Motor neuron (in vitro differentiated cells): ENCODE measurements at places on chromosomes 3 and 15.

- ATAC-seq = no peak
Measured at GRCh38 chr15:62165793-62166375, 799 bp upstream of the C2CD4B start.

- no peak for ATAC-seq
Measured at GRCh38 chr3:133014325-133014724, 23.9 kb upstream of the TMEM108 start.

GRCh38 chr15:47289656-47290055, 427.6 kb upstream of the SEMA6D start:
- ATAC-seq = peak; percentile 35

DNA sequence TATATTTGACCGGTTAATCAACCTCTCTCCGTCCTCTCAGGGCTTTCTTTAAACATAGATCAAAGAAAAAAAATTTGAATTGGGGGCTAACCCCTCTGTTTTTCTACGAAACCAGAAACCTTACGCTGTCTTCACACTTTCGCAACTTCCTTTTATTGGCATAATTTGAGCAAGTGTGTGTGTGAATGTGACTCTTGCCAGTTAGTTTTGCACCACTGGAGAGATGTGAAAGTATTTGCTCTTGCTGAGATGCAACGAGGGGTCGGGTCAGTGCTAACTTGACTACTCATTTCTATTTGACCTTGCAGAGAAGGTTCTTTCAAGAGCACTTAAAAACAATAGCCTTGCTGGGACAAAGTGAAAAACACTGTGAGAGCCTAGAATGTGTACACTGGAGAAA, 81.2 kb downstream of the FAM43A start:
- ATAC-seq = no peak

DNA sequence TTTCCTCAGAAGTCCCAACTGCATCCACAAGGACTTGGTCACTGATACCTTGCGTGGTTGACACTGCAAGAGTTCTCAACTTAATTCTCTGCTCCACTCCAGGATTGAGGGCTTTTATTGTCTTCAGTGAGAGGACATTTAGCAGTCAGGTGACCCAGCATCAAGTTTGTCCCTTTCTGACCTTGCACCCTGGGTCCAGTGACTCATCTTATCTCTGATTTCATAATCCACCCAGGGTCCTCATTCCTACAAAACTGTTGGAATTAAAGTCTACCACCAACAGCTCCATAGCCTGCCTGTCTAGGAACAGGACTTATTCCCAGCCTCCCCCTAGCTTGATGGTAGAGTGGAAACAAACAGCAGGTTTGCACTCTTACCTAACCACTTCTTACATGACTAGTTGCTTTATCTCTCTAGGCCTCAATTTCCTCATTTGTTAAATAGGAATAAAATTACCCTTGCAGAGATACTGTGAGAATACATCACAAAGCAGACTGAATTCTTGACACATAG, 151.3 kb upstream of the LPP start:
- ATAC-seq = no peak

GRCh38 chr3:9441501-9442221, 44.2 kb downstream of the SETD5 start:
- no peak for ATAC-seq

- ATAC-seq = no peak
Measured at GRCh38 chr15:89395996-89396395, 61.4 kb upstream of the POLG start.

- peak; percentile 49 for ATAC-seq
Measured at GRCh38 chr15:40925863-40926658, 3.1 kb upstream of the DLL4 start.

- ATAC-seq = peak; percentile 57
Measured at GRCh38 chr15:37034835-37035748, 65.3 kb downstream of the MEIS2 start.

DNA sequence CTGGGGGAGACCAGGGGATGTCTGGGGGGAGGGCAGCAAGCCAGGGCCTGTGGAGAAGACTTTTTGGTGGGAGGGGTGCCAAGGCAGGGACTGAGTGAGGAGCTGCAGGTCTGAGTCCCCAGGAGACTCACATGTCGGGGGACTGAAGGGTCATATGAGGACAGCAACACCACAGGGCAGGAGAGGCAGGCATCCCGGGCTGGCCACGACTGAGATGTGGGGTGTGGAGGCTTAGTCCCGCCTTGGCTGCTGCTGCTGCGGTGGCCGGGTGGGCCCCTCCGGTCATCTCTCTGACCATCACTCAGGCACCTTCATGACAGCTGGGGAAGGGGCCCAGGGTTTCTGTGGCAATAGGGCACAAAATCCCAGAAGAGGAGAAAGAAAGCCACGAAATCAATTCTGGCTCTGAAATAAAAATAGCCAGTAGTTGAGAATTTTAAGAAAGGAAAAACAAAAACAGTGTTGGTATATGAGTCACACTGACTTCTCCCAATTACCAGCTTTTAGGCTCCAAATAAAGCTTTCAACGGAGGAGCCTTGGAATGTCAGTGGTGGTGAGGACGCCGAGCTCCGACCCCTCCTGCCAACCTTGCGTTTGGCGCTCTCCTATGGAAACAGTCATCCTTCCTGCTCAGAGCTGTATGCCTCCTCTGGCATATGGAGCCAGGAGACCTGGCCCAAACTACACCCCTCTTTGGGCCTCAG, 52.9 kb upstream of the ITGA11 start:
- ATAC-seq = peak; percentile 39

GRCh38 chr3:23017801-23018200, 185.3 kb upstream of the UBE2E2 start:
- peak; percentile 29 for ATAC-seq

- ATAC-seq = no peak
Measured at GRCh38 chr15:88911766-88912118, 1.4 kb downstream of the MFGE8 start.

DNA sequence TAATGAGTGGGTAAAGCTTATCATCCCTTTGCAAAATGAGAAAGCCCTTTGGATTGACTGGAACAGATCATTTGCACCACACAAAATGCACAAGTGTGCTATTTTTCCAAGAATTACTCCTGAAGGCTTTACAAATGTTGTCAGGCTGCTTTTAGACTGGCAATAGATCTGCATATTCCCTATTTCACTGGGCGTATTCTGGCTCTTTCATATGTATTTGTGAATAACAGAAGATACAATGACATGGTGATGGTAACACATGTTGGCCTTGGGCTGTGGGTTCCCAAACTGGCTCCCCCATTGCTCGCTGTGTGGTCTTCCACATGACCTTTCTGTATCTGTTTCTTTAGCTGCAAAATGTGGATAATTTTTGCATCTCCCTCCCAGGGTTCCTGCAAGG, 303.4 kb upstream of the CHRM5 start:
- ATAC-seq = no peak

DNA sequence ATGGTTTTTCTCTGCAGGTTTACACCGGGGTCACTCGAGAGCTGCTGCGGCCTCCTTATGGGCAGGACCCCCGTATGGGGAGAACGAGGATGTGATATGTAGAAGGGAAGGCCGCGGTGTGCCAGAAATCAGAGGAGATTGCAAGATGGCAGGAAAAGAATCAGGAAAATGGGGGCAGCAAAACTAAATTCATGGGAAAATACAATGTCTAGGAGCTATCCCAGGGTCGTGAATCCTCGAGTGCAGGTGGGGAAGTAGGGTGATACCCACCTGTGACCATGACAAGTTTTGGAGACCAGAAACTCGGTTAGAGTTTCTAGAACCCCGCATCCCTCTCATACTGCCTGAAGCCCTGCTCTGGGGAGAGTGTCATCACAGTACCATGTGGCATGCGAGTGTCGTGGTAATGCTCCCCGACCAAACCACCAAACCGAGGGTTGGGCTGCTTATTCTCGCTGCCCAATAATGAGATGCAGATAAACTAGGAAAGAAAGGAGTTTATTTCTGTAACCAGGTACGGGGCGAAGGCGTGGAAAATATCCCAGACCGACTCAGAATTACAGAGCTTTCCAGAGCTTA, 781 bp downstream of the TRNT1 start:
- no peak for ATAC-seq

DNA sequence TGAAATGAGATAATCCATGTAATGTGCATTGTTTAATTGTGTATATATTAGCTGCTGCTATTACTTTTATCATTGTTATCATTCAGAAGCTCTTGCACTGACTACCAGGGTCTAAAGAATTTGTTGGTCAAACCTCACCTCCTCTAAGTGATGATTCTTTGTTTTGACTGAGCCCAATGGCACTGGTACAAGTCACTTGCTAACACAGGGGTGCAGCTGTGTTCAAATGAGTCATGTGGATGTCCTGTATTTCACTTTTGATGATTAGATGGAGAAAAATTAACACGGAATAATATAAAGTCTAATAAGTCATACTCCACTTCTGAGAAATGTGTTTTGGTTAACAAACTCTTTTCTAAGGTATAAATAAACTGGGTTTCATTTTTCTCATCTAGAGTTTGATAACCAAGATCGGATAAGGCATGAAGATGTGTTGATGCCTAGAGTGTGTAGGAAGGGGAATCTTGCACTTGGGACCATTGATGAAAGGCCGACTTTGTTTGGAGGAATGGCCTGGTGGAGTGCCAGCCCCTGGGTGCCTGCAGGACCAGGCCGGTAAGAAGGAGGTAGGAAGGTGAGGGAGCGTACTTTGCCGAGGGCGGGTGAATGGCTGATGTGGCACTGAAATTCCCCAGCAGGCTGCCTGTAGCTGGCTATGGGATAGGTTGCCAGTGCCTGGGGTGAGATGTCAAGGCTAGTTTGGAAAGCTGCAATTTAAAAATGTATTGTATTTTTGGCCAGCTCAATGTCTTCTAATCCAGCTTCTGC, 244.7 kb upstream of the ZPLD1 start:
- no peak for ATAC-seq

DNA sequence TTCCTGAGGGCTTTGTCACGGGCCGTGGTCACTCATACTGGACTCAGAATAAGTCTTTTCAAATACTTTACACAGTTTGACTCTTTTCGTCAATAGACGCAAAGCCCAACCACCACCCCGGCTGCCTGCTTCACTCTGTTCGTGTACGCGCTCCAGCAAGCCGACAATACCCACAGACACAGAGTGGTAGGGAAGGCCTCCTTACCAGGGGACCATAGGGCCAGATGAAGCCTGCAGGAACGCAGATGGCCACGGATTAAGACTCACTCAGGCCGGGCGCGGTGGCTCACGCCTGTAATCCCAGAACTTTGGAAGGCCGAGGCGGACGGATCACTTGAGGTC, 29.7 kb downstream of the EFCAB12 start:
- ATAC-seq = no peak

- no peak for ATAC-seq
Measured at GRCh38 chr3:192719964-192720363, 7.4 kb downstream of the FGF12 start.

DNA sequence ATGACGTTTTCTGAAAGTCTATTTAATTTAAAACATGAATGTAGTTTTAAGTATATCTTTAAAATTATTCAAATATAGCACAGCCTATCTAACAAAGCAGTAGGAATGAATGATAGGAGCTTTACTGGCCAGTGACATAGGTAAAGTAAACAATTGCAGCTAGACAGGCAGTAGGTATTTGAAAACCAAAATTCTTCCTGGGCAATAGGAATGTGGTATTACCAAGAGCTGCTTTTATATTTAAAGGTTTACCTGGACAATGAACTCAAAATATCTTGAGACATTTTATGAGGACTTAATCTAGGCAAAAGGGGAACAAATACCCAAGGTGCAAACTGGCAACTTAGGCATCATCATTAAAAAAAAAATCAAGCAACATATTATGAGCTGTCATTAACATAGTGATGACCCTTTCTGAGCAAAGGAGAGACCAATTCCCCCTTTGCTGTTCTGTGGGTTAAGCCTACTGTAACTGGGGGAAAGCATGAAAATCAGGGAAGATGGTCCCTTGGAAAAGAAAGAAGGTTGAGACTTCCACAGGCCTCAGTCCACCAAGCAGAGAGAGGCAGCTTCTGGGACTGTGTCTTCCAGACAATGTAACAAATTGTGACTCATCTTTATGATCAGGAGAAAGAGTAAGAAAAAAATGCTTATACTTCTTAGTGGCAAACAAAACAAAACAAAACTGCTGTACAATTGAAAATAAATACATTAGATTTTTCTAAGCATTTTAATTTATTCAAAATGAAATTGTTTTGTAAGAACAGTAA, 12.9 kb downstream of the ISL2 start:
- ATAC-seq = no peak

DNA sequence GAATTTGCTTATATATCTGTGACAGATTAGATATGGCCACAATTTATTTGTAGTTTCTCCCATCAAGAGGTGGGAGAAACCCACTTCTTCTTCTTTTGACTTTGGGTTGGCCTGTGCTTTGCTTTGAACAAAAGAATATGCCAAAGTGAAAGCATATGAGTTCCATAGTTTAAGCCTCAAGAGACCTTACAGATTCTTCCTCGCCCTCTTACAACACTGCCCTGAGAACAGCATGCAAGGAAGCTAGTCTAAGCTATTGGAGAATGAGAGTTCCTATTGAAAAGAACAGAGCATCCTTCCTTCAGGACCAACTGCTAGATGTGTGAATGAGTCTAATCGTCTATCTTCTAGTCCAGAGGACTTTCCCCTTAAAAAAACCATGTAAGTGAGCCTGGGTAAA, 394.8 kb downstream of the TUSC7 start:
- no peak for ATAC-seq

DNA sequence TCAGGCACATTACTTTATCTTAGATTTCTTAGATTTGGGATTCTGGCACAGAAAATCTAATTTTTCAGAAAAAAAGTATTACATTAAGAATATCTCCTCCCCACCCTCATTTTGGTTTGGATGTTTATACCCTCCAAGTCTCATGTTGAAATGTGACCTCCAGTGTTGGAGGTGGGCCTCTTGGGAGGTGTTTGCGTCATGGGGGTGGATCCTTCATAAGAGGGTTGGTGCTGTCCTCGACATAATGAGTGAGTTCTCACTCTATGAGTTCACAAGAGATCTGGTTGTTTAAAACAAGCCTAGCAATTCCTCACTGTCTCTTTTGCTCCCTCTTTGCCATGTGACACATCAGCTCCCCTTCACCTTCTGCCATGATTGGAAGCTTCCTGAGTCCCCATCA, 45.6 kb upstream of the WWTR1 start:
- no peak for ATAC-seq

- peak; percentile 47 for ATAC-seq
Measured at GRCh38 chr3:101383156-101383575, 62.8 kb upstream of the IMPG2 start.

- peak; percentile 5 for ATAC-seq
Measured at GRCh38 chr3:179146911-179147513, 1.1 kb upstream of the PIK3CA start.

DNA sequence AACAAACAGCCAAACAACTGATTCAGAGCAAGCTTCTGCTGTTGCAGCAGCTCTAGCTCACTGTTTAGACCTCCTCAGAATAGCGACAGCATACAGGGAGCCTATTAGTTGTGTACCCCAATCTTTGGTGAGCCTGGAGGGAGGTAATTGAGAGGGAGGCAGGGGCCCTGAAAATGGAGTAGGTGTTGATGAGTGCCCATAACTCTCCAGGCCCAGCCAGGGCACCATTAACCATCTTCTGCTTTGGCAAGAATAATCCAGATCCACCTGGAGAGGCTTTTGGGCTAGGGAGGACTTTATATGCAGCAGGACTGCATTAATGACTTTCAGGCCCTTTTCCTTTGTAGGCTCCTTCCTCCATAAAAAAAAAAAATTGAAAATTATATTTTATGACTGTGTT, 20.9 kb downstream of the PLCL2 start:
- ATAC-seq = no peak
